Stimulated activated CD4-positive, alpha-beta T cell treated with anti-CD3 and anti-CD28 coated beads, Interleukin-4, amount 100 ng/mL, for 24 hours (primary cell): ENCODE measurements at places on chromosomes 13 and 19.

DNA sequence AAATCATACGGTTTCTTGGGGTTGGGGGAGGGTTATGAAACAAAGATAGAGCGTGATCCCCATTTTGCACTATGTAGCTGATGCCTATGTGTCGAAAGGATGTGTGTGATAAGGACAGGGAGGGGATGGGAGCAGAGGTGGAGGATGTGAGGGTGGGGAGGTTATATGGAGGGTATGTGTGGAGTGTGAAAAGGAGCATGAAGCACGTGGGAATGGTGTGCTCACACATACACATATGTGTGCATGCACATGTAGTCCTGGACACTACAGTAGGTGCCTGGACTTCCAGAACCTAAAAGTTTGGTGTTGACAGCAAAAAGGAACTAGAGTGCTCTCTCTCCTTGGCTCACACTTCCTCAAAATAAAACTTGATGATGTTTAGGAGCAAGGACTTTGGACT, 25.4 kb downstream of the STOML3 start:
- DNase-seq = no peak

GRCh38 chr19:57190301-57190700, 999 bp upstream of the ZNF264 start:
- no peak for DNase-seq

GRCh38 chr19:43439032-43439708, 24.5 kb downstream of the TEX101 start:
- DNase-seq = peak; percentile 12

DNA sequence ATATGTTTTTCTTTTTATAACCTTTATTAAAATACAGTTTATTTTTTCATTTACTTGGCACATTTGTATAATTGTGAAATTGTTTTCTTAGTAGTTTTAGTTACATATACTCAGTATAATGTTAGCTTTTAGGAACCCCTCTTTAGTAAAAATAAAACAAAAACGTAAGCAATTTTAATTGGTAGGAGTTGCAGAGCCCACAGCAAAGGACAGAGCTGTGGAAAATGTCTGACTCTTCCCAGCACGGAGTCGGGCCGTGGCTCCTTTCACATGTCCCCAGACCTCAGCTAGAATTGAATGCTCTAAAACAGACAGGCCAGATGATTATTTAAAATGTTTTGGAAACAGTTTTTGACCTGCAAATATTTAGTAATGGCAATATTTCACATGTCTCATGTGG, 27.9 kb upstream of the CEACAM21 start:
- no peak for DNase-seq

GRCh38 chr13:98450026-98450425, 126.9 kb downstream of the STK24 start:
- no peak for DNase-seq

- DNase-seq = peak; percentile 52
Measured at GRCh38 chr13:42369071-42369797, 97.3 kb downstream of the AKAP11 start.

- DNase-seq = no peak
Measured at GRCh38 chr13:64556376-64556775, 2673.8 kb downstream of the PCDH9 start.

DNA sequence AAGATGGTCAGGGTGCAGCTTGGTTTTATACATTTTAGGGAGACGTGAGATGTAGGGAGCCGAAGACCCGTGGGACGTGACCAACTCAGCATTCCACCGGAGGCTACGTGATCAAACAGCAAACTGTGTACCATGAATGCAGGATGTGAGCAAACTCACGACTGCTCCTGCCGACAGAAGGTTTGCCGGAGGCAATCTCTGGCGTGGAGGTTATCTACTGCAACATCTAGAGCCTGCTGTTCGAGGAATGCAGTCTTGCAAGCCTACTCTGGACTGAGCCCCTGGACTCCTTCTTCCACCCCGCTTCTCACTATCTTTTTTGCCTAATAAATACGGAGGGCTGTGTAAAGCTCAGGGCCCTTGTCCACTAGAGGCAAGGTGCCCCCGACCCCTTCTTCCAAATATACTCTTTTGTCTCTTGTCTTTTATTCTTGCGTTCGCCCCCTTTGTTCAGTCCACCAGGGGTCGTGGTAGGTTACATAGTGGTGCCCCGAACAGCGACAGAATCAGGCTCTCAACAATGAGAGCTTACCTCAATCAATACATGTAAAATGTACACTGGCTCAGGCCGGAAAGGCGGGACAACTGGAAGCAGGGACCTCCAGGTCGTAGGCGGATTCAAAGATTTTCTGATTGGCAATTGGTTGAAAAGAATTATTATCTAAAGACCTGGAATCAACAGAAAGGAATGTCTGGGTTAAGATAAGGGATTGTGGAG, 8.9 kb upstream of the OR1I1 start:
- no peak for DNase-seq

- DNase-seq = no peak
Measured at GRCh38 chr13:84873951-84874350, 925.3 kb downstream of the SLITRK6 start.

DNA sequence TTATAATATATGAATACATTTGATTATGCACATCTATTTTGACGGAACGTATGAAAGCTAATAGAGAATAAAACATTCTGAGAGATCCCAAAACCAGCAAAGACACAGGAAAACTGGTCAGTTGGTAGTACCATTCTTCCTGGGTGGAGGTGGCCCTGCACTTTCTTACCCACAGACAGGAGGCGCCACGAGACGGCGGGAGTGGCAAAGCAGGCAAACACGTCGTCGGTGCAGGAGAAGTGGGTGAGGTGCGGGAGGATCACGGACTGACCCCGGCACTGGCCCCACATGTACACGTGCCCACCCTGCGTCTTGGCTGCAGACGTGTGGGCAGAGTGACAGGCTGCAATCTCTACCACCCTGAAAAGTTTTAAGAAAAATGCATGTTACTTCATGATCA, 36.1 kb downstream of the RCBTB1 start:
- no peak for DNase-seq

- DNase-seq = no peak
Measured at GRCh38 chr19:3771000-3771905, 775 bp downstream of the RAX2 start.

DNA sequence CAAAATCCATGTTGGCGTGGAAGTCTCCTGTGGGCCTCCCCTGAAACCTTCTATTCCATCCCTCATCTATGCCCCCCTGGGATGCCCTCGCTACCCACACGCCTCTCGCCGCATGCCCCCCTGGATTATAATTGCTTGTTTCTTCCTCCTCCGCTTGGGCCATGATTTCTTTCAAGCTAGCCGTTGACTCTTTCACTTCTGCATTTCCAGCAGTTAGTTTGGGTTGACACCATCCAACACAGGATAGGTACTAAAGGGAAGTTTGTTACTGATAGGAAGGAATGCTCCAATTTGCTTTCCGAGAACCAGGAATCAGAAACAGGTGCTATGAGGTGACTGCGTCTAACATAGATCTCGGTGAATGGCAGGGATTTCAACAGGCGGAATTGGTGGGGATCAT, 7.7 kb upstream of the SLC25A15 start:
- no peak for DNase-seq

- no peak for DNase-seq
Measured at GRCh38 chr13:73355134-73355533, 296.3 kb downstream of the KLF5 start.

DNA sequence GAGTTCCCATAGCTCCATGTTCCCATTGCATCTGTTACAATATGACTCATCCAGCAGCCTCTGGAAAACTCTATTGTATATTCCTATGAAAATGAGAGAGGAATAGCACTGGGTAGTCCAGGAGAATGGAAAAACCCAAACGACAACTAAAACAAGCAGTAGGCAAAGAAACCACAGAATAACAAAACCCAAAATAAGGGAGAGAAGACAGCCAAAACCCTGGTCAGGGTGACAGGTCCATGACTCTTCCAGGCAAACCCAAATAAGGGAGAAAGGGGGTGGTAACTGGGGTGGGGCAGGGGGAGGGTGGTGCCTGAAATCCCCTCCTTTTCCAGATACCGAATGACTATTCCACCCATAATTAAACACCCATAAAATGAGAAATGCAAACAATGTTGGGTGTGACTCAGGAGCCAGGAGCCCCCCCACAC, 4.0 kb upstream of the ZNF8 start:
- no peak for DNase-seq

GRCh38 chr19:49927526-49928264, 1.3 kb upstream of the ATF5 start:
- DNase-seq = no peak

- DNase-seq = no peak
Measured at GRCh38 chr13:112184261-112184660, 117.3 kb downstream of the SOX1 start.

DNA sequence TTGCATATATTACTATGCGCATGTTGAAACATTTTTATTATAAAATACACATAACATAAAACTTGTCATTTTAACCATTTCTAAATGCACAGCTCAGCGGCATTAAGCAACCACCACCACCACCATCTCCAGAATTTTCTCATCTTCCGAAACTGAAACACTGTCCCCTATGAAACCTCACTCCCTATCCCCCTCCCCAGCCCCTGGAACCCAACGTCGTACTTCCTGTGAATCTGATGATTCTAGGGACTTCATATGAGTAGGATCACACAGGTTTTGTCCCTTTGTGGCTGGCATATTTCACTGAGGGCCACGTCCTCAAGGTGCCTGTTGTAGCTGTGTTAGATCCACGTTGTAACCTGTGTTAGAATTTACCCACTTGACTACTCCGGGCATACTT, 716 bp upstream of the MAP2K2 start:
- DNase-seq = no peak

DNA sequence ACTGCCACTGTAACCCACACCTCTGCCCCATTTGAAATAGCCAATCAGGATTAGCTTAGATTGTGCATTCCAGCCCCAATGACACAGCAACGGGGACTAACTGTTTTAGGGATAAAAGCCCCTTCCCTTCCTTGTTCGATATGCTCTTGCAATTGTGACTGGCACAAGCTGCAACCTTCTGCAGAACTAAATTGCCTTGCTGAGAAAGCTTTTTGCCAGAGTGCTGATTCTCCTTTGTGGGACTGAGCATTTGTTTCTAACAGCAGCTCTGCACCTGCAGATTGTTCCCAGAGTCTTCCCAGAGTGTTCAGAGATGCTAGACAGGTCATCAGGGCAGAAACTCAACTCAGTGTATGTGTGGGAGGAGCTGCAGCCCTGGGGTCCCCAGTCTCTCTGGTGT, 115.8 kb downstream of the ZNF675 start:
- no peak for DNase-seq

GRCh38 chr19:55656988-55657747, 2.3 kb downstream of the U2AF2 start:
- DNase-seq = no peak

GRCh38 chr19:46240693-46241092, 11.2 kb downstream of the IGFL1 start:
- no peak for DNase-seq
